Left colon (tissue), 2 donors: ENCODE measurements at places on chromosomes 16 and 17.

DNA sequence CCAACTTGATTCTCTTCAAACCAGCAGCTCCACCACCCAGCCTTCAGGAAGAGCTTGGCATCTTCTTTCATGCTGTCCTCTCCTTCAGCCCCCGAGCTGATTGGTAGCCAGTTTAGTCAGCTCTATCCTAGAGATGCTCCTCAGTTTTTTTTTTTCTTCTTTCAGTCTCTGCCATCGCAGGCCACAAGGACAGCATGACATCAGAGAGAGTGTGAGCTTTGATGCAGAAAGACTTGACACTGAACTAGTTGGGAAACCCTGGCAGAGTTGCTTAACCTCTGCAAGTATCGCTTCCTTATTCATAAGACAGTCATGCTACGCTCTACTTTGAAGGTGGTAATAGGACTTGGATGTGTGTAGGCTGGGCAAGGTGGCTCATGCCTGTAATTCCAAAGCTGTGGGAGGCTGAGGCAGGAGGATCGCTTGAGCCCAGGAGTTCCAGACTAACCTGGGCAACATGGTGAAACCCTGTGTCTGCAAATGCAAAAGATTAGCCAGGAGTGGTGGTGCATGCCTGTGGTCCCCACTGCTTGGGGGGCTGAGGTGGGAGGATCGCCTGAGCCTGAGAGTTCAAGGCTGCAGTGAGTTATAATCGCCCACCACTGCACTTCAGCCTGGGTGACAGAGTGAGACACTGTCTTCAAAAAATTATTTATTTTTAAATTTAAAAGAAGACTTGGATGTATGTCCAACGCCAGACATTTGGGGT, 2.6 kb downstream of the CD300LB start:
- DNase-seq: no peak

DNA sequence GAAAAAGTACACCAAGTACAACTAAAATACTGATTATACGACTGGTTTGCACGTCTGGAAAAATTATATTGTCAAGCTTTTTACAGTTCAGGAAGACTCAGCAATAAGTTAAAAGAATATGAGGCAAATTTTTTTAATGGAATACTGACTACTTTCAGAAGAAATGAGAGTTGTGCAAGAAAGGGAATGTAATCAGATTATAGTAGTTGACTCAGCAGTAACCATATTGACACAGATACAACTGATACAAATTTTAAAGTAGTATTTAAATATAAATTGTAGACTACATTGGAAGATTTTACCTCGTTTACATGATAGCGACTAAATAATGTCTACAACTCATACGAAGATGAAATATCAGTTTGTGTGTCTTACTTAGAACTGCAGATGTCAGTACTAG, 16.7 kb downstream of the ASGR2 start:
- DNase-seq: no peak

- DNase-seq: no peak
Measured at GRCh38 chr16:11308493-11309283, 27.6 kb upstream of the PRM1 start.

DNA sequence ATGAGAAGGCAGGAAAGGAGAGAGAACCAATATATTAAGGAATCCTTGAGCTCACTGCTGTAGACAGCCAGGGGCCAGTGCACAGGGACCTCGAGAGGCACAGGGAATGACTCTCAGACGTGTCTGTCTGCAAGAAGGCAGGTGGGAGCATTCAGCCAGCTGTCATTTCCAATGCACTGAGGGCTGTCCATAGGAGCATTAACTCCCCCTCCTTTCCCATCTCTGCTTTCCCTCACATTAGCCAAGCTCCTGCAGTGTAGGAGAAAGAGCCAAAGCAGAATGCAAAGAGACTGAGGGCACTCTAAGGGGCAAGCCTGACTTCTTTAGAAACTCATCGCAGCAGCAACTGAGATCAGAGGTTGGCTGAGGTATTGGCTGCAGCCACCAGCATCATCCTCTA, 218.3 kb downstream of the CDH13 start:
- DNase-seq: no peak

GRCh38 chr17:81608605-81609004, 28.3 kb downstream of the NPLOC4 start:
- no peak for DNase-seq

DNA sequence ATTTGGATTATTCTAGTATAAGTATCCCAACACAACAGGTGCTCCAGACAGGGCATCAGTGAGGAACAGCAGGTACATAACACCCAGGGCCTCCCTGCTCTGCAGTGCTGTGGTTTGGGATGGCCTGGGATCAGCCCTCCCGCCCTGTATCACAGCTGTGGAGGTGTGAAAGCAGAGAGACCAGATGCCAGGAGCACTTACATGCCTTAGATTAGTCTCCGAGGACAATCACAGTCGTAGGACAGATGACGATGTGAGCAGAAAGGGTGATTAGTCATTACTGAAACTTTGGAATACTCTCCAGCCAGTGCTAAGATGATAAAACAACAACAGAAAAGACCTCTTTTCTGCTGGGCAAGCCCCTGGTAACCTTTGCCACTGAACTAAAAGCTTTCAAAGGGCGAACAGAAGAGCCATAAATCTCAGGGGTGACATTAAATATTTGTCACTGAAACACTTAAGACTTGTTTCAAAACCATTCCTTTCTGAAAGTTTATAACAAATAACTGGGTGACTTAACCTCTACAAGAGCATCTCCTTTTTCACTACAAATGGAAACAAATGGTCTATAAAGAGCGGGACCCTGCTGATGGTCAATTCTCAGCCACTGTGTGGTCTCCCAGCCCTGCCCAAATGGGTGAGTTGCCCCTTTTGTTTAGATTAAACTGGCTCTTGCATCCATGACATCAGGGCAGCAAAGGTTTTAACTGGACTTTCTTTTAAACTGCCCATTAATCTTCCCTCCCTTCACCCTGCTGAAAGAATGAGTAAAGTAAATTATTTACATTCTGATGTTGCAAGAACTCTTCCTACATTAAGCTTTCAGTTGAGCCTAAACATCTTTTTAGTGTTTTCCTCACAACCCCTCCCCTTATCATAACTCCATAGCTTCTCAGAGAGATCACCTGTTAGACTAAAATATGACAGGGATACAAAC, 183.1 kb upstream of the COX10 start:
- no peak for DNase-seq

- no peak for DNase-seq
Measured at GRCh38 chr16:85902366-85903155, 3.6 kb downstream of the IRF8 start.

- no peak for DNase-seq
Measured at GRCh38 chr16:31876951-31877828, 3.6 kb downstream of the ZNF267 start.

DNA sequence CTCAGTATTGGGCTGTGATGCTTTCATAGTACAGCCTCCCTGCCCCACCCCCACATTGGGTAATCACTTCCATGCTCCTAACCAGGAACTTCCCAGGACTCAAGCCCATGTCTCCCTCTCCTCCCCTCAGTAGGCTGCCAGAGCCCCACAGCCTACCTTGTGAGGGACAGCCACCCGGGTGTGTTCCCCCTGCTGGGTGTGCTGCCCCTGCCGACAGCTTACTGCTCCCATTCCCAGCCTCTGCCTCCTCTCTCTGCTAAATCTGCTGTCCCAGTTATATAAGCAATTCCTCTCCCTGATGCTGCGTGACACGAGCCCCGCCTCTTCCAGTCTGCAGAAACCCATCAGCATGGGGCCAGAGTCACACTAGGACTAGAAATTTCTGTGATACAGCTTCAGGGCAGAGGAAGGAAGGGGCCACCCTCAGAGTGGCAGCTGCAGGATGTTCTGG, at the start of gene RSKR:
Gene RSKR, minus strand, starts transcription at position 255 of the 451 bp plus-strand sequence. Its CDS starts 24 bp downstream, at position 231.
- DNase-seq: no peak

DNA sequence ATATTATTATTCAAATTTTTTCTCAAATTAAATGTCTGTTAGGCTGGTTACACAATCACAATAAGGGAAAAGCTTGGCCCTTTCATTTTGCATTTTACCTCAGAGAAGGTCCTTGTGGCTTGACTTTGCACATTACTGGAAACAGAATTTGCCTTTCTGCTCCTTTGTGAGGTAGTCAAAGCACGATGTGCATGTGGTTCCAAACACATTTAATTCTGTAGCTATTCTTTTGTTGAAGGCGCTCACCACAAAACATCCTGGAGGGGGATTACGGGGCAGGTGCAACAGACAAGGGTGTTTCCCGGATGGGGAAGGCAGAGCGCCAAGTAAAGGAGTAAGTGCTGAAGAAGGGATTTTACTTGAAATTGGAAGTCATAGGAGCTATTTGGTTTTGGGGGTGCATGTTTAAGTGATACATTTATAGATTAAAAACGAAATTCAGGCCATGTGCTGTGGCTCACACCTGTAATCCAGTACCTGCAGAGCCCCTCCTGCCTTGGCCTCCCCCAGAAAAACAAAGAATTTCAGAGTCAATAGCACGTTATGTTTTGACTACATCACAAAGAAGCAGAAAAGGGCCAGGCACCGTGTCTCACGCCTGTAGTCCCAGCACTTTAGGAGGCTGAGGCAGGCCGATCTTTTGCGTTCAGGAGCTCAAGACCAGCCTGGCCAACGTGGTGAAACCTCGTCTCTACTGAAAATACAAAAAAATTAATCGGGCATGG, 31.2 kb upstream of the TENT4B start:
- DNase-seq: no peak

DNA sequence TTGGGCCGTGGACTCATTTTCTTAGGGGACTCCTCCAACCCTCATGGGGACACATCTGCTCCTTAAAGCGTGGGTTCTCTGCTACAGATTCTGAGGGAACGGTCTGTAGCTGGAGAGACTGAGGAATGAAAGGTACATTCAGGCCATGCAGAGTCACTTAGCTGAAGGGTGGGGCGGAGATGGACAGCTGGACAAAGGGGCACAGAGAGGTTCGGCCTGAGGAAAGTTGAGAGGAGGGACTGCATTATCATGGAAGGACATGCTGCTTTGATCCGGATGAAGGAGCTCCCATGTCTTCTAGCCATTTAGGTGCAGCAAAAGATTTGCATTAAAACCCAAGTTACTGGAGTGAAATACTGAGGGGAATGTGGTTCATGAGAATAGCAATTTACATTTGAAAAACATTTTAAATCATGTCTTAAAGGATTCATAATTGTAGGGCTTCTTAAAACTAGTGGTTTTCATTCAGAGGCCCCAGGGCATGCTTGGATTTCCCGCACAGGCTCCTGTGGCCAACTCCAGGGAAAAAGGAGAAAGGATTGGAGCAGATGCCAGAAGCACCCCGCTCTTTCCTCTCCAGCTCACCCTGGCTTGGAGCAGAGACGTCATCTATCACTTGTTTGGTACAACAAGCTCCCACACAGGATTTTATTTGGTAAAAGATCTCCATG, 54.2 kb downstream of the CDRT4 start:
- DNase-seq: no peak

GRCh38 chr16:13062219-13062618, 160.8 kb downstream of the SHISA9 start:
- DNase-seq: no peak

DNA sequence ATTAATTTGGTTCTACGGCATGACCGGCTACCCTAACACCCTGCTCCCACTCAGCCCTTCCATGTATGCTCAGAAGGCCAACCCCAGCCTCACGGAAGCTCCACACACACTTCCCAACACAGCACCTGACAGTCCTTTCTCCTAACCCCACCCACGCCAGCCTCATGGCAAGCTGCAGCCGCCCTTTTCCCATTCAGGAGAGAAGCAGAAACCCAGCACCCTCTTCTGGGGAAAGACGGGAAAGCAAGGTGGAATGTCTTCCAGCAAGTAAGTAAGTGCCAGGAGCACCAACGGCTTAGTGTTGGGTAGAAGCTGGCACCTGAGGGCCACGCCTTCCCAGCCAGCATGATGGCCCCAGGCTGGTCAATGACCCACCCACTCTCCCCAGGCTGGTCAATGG, 32.1 kb downstream of the ABR start:
- peak; percentile 86 for DNase-seq

- DNase-seq: no peak
Measured at GRCh38 chr17:77153999-77154586, 13.3 kb downstream of the SEC14L1 start.
